ENCODE measurements at places on chromosomes 3 and 15.
A peak's percentile ranks its signal among the peaks of the same experiment; 100 is the strongest.

DNA sequence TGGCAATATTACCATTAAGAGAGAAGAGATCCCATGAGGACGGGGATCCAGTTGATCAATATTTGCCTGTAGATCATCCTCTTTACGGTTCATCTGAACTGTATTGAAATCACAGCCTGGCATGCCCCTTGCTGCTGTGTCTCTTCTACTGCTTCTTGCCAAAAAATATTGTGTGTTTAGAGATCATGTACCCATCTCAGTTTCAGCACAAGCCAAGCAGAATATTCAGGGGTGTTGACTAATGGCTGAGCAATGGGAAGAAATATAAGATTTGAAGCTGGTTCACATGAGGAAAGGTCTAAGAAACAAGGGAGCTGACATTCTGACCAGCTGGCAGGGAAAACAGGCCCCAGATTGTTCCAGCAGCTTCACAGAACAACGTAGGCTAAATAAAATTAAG is 21.3 kb downstream of the ATP13A5 start:
- DNase-seq = no peak

- no peak for DNase-seq
Observed at GRCh38 chr3:38662544-38662943, 13.1 kb upstream of the SCN5A start.

- no peak for DNase-seq
Observed at GRCh38 chr3:50639055-50639494, 22.1 kb downstream of the MAPKAPK3 start.

DNA sequence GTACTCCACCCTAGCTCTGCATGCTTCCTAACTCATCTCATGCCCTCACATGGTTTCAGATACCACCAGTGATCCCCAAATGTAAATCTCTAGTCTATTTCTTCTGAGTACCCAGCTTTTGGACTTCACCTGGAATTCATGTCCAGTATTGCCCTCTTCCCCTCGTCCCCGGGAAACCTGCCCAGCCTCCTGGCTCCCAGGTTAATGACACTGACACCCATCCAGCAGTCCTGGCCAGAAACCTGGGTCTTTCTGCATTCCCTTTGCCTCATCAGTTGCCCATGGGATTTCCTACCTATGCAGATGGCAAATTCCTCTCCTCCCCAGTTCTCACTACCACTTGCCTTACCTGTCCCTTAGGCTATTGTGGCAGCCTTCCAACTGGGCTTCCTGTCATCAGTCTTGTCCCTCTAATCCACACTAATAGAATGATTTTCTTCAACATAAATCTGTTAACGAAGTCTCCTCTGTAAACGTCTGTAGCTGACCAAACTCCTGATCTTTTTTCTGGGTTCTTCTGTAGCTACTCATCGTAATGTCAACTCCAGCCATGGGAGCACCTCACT is 15.3 kb upstream of the MYLK start:
- DNase-seq = no peak

GRCh38 chr15:69034352-69034751 is 19.9 kb downstream of the NOX5 start:
- no peak for DNase-seq

DNA sequence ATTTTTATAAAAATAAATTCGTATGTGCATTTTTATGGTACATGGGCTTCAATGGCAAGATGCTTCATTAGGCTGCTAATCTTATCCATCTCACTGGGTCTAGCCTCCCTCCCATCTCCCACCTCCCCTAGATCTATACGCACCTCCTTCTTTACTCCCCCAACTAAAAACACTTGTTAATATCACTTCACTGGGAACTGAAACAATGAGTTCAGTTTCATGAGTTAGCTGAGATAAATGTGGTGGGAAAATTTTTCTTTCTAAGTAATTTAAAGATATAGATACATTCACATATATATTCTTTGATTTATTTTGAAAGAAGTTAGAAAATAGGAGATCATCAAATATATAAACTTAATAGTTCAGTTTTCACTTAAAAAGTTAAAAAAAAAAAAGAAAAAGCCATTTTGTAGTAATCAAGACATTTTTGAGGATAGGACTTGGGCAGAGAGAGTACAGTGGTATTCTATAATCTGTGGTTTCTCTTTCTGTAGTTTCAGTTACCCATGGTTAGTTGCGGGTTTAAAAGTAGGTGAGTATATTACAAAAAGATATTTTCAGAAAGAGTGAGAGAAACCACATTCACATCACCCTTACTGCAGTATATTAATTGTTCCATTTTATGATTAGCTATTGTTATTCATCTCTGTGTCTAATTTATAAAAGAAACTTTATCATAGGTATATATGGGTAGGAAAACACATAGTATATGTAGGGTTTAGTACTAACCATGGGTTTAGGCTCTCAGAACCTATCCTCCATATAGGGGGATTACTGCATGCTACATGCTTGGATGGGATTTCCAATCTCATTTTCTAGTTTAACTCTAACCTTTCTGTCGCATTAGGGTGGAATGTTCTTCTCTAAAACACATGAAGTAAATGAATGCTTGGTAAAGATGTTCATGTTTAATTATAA is 316.0 kb upstream of the CBLB start:
- DNase-seq = no peak

DNA sequence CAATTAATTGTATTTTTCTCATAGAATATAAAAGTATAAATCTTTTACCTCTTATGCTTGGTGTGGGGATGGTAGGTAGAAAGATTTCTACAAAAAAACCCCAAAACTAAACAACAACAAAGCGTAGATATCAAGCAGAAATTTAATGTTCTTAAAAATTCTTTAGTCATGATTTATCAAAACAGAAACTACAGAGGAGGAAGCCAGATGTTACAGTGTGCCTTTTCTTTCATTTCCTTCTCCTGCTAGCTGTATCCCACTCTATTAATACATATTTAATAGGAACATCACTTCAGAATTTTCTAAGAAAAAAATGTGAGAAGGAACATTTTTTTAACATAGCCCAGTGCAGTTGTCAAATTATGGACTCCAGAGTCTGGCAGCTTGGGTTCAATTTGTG is 420.6 kb downstream of the TUSC7 start:
- DNase-seq = no peak

GRCh38 chr15:94231723-94232468 is 535 bp downstream of the MCTP2 start:
- DNase-seq = peak; percentile 31

DNA sequence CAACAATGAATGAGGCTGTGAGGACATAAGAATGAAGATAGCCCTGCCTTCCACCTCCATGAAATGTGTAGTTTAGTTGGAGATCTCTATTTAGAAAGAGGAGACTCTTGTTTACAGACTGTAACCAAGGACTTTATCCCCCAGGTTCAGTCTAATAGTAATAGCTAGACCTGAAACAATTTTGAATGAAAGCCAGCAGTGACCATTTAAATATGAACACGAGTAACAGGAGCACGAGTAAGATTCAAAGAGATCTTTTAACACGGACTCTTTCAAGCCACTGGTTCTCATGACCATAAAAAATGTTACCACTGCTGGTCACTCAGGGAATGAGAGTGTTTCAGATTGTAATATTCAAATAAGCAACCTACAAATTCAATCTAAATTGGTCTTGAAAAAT is 123.1 kb downstream of the FMN1 start:
- no peak for DNase-seq

DNA sequence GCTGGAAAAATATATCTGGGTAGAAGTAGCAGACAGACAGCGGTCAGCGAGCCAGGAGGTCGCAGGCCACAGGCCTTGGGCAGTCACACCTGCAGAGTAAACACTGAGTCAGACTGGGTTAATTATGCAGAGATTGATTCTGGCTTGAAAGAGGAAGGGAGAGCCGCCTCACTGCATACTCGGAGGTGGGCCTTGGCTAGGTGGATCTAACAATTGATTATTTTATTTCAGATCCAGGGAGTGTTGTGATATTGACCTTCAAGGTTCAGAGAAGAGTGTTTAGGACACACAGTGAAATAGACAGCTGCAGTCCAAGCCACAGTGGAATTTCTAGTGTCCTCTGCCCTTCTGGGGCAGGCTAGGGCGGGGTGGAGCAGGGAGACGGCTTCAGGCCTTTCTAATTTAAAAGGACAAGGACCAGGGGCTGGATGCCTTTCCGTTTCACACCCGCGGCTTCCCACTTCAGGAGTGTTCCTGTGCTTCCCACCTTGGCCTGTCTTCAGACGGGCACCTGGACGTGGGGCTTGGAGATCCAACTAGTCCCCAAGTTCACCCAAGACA is 237.3 kb downstream of the XXYLT1 start:
- no peak for DNase-seq

DNA sequence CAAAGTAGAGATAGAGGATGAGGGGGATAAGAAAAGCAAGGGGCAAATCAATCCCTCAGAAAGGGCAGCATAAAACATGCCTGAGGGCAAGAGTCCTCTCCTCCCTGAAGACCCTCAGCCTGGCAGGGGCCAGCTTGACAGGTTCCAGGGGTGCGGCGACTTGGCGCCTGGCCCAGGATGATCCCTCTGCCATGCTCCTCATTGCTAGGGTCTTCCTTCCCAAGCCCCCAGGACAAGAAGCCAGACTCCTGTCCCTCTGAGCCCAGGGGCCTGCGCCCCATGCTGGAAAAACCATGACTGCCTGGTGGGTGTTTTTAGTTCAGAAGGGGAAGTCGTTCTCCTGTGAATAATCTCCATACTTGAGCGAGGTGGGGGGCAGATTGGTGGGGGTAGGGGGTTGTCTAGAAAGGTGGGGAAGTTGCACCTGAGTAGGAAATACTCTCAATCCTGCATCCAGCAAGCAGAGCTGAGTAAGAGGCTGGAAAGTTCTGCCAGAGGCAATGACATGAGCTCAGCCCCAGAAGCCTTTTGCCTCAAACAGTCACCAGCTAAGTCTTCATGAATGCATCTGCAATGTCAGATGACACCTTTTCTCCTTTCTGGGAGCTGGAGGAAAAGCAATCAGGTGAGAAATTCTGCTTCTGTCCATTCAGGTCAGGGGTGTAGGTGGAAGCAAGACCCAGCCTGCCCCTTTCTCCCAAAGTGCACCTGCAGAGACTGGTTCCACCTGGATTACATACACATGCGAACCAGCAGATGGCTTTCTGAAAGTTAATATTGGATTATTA is 18.3 kb downstream of the SLC12A8 start:
- no peak for DNase-seq

DNA sequence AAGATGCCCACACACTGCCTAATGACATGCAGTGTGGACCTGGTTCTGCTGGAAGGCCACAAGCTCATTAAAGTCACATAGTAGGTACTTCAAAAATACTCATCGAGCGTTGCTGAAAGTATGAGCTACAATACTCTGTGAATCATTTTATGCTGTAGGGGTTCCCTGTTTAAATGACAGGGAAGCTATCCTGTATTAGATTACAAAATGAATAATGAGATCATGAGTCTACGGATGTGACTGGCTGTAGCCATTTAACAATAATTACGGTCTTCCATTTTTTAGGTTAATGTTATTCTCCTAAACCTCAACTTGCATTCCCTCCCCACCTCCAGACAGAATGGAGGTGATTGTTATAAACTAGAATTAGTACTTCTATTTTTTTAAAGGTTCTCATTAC is 128.2 kb upstream of the FAM3D start:
- DNase-seq = no peak

GRCh38 chr3:74036568-74036967 is 411.8 kb upstream of the PDZRN3 start:
- no peak for DNase-seq

DNA sequence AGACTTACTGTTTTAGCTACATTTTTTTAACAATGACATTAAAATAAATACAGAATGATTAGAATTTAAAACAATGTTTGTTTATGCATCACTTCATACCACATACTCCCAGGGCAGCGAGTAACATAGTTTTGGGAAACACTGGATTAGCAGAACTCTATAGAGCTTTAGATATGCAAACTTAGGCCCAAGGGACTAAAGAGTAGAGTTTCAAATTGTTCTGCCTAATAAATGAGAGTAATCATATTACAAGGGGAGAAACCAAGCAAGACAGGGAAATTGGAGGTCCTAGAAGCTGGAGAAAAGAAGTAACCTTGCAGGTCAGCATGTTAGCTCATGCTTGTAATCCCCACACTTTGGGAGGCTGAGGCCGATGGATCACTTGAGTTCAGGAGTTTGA is 3.6 kb upstream of the DAZL start:
- no peak for DNase-seq

DNA sequence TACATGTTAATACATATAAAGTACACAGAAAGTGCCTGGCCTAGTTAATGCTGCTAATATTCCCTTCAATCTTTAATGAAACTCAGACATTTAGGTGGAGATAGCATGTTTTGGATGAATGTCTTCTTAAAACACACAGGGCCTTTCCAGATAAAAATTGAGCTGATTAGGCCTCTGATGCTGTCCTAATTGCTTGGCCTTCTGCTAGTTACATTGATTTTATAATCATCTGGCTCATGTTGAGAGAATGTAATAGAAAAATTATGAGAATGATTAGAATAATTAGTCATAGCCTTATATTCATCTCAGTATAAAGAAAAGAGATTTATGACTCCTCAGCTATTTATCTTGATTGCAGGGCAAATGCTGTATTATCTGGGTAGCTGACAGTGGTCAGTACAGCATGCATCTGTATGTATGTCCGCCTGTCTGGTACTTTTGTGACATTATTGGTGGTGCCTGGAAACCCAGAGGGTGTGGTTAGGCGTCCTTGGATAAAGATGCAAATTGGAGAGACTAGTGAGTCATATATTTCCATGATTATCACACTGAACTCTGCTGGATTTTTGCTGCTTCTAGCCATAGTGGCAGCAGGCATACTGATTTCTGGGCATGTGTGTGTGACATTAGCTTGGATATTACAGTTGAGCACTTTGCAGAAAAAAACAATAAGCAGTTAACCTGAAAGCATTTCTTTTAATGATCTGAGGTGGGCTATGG is 120.8 kb downstream of the FEZF2 start:
- no peak for DNase-seq

DNA sequence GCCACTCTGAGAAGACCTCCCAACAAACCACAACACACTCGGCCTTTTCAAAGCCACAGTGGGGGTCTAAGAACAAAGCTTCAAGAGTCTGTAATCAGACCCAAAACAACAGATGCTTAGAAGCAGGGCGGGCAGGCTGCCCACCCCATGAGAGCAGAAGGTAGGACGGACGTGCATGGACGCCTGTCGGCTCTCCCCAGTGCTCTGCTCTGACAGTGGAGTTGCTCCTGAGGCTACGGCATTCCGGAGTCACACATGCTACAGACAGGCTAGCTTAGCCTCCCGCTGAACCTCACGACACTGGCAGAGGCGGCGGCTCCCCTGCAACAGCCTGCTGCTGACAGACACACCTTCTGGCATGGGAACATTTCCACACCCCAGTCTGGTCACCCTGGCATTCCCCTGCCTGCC is 33.5 kb downstream of the SLCO2A1 start:
- DNase-seq = no peak

DNA sequence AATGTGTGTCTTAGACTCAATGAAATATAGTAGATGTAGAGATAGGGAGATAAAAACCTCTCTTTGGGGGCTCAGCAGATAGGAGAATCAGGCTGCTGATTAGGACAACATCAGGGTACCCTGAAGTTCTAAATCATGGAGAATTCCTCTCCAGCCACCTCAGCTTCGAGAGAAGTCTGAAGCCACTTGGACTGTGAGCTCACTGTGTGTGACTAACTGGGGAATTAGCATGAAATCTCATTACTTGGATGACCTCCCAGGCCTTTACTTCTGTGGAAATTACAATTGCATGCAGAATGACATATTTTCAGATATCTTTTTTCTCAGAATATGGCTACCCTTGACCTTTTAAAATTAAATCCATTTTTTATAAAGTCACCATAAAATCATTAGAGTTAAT is 128.0 kb upstream of the MRPL3 start:
- DNase-seq = no peak

GRCh38 chr15:61220125-61220524 is 9.0 kb downstream of the RORA start:
- no peak for DNase-seq
